Ovary (tissue), 10 donors: ENCODE measurements at places on chromosomes 12 and 14.

GRCh38 chr12:55619354-55620138, 17.1 kb upstream of the OR10P1 start:
- DNase-seq: no peak

- DNase-seq: peak; percentile 20
These were observed 57.1 kb downstream of the ZDHHC17 start for GRCh38 chr12:76820888-76821482.

- peak; percentile 77 for DNase-seq
These were observed 690 bp upstream of the DTX3 start for GRCh38 chr12:57603815-57604453.

- DNase-seq: no peak
These were observed 174.1 kb upstream of the PRICKLE1 start for GRCh38 chr12:42763682-42764081.

- DNase-seq: no peak
These were observed 78.1 kb upstream of the PTHLH start for GRCh38 chr12:28050606-28051005.

GRCh38 chr12:95184121-95184520, 33.1 kb downstream of the FGD6 start:
- no peak for DNase-seq

- no peak for DNase-seq
These were observed 16.5 kb downstream of the SELPLG start for GRCh38 chr12:108616941-108617858.

DNA sequence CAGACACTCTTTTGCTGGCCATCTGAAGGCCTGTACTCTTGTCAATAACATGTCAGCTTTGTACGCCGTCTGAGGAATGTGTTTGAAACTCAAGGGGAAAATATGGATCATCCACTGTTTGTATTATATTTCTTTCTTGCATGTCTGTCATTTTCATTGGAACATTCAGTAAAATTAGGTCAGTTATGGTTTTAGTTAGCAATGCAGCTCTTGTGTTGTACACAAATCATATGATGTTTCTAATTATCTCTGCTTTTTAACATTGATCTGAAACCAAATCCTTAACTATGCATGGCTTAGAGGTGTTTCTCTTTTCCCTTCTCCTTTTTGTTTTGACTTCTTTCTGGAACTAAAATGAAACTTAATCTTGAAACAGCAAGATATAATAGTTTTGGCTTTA, 333.6 kb upstream of the PRICKLE1 start:
- DNase-seq: no peak

GRCh38 chr12:11875414-11875935, 195.3 kb upstream of the BCL2L14 start:
- no peak for DNase-seq

- no peak for DNase-seq
These were observed 265.9 kb downstream of the EFCAB11 start for GRCh38 chr14:89688507-89689211.

DNA sequence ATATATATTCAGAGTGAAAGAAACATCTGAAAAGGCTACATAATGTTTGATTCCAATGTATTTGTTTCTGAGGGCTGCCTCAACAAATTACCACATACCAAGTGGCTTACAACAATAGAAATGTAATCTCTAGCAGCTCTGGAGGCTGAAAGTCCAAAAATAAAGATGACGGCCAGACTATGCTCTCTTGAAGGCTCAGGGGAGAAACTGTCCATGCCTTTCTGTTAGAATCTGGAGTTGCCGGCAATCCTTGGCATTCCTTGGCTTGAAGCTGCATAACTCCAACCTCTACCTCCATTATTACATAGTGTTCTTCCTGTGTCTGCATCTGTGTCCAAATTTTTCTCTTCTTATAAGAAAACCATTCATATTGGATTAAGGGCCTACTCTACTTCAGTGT, 68.1 kb upstream of the PLEKHG7 start:
- no peak for DNase-seq

DNA sequence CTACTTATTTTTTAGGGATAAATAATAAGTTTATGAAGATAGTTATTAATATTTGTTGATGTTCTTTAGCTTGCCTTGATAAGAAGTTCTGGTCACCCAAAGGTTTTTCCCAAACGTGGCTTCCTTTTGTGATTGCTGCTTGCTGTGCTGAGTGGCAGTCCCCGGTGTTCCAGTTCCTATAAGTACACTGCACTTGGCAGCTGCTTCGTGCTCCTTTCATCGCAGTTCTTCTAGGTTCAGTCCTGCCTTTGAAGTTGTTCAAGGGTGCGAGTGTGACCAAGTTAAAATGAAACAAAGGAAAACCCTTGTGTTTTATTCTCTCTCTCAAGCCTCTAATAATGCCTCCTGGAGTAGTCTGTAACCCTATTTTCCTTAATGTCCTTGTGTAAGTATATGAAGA, 128.5 kb upstream of the ATF1 start:
- DNase-seq: no peak

- no peak for DNase-seq
These were observed 18.6 kb upstream of the MDM1 start for GRCh38 chr12:68350753-68351152.

DNA sequence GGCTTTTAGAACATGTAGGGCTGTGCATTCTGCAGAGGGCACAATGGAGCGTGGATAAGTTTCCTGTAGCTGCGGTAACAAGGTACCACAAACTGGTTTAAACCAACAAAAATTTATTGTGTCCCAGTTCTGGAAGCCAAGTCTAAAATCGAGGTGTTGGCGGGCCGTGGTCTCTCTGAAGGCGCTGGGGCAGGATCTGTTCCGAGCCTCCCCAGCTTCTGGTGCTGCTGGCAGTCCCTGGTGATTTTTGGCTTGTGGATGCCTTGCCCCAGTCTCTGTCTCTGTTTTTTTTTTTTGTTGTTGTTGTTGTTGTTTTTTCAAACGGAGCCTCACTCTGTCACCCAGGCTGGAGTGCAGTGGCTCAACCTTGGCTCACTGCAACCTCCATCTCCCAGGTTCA, 77.5 kb downstream of the ACACB start:
- DNase-seq: no peak

DNA sequence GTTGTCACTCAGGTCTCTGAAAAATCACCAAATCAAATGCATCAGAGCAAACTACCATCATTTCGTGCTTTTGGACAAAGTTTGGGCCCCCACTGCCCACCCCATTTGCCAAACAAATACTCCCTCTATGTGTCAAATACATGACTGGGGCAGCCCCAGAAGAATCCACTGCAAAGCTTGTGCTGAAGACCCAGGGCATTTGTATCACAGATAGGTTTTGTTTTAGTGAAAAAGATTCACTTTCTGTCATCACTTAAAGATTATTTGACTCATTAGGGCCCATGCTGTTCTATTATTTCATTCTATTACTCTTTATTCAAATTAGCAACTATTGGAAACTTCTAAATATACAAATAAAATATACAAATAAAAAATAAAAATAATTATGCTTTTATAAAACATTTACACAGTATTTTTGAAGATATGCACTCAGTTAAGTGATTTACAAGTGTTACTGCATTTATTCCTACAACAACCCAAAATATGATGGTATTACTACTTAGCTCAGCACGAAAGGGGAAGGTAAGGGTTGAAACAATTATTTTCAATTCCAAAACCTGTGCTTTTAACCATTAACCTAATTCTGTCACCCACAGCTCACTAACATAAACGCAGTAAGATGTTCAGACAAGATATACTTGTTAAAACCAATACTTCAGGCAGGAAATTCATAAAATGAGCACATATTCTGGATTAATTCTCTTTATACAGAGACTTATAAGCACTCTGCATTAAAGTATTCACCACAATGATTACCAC, 36.5 kb downstream of the LRIG3 start:
- no peak for DNase-seq

- no peak for DNase-seq
These were observed 26.9 kb downstream of the CLMN start for GRCh38 chr14:95292660-95293425.

DNA sequence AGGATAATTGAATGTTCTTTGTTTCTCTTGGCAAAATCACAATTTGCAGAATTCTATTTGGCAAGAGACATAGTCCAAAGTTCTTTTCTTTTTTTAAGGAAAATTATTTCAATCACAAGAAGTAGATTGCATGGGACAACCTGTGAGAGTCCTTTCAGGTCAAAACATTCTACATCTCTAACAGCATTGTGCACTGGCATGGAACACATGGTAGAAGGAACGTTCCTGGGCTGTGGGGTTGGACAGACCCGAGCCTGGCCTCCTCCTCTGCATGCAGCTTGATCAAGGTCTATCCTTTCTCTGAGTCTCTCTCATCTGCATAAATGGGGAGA, 88.6 kb upstream of the CPSF6 start:
- no peak for DNase-seq

DNA sequence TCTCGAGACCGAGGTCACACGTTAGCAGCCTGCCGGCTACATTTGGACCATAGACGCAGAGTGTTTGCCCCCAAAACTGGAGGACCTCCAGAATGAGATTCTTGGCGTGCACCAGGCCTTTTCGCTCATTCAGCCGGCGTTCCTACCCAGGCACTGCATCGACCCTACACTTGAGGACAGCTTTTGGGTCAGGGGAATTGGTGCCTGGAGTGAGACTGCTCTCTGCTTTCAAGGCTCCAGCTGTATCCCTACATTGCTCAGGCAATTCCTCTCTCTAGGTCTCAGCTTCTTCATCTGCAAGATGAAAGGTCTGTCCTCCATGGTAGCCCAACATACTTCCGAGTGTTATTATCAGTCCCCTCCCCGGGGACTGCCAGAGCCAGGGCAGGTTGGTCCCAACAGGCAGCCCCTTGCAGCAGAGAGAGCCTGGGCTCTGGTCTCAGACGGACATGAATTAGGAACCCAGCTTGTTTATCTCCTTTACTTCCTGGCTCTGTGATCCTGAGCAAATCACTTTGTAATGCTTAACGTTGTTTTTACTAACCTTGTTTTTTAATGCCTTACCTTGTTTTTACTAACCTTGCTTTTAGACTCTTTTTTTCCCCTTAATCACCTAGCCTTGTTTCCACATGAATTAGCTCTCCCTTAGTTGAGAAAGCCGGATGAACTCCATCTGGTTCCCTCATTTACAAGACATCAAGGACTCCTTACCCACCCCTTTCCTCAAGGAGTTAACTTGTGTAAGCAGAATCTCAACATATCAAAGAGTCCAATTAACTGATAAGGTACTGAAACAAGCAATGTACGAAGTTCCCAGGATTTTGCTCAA, 892 bp downstream of the TCHP start:
- DNase-seq: no peak

GRCh38 chr12:31589598-31589903, 1.4 kb downstream of the DENND5B start:
- DNase-seq: no peak

DNA sequence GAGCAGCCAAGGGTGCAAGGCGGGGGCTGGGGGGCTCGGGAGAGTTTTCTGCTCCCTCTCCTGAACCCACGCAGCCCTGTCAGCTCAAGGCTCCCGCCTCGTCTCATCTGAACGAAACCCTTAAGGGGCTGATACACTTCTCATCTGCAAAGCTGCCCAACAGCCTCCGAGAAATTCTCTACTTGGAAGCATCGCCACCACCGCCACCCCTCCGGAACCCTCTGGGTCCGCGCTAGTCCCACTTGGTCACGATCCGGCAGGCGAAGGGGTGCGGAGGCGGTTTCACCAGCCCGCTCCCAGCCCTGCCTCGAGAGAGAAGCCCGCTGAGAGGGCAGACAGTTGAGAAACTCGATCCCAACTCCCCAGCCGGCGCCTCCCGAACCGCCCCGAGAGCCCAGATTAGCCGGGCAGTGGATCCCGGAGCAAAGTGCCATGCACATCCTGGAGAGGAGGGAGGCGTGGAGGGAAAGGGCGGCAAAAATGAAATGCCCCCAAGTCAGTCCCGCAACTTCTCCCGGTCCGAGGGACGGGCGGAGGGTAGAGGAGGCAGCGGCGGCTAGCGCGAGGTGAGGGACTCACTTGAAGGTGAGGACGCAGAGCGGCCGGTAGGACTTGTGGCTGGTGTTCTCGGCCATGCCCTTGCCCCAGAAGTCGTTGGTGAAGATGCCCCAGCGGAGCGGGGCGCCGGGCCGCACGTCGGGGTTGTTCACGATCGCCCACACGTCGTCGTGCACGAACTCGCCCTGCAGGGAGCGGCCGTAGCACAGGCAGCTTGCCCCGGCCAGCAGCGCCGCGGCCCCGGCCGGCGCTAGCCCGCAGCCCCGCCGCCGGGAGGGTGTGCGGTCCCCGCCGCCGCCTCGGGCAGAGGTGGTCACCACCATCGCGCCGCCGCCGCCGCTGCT, 620 bp downstream of the TMTC1 start:
- peak; percentile 48 for DNase-seq

DNA sequence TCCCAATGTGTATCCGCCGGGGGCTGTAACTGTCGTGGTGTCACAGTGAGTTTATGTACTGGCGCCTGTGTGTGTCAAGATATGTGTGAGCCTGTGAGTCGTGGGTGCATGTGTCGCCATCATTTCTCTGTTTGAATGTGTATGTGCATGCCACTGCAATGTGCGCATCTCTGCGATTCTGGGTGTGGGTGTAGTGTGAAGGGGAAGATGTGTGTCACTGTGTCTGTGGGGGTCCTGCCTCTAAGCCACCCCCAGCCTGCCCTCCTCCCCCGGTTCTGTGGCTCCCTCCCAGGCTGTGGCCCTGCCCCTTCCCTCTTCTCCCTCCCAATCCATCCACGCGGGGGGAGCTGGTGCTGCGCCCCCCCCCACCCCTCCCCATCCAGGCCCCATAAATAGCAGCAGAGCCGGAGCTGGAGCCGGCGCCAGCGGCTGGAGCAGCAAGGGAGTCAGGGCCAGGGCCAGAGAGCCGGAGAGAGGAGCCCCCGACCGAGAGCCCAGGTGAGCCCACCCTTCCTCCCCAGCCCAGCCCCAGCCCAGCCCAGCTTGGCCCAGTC, at the start of gene CPNE6:
CPNE6 (plus strand) TSS at position 419 of the 554 bp plus-strand sequence. CDS start 1,375 bp downstream, outside the sequence.
- peak; percentile 7 for DNase-seq

DNA sequence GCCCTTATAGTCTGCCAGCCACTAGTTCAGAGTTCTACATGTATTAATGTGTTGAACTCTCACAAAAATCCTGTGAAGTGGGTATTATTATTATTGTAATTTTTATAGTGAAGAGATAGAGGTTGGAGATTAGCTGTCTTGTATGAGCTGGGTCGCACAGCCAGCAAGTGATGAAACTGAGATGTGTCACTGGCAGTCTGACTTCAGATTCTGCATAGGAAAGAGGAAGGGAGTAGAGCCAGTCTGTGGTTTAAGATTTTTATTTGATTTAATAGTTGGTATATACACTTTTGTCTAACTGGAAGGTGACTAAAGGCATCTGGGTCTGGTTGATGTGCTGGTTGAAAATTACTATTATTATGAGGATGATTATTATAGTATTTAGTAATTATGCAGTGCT, 5.8 kb upstream of the FRS2 start:
- no peak for DNase-seq
